ENCODE measurements at places on chromosomes 7 and 10. TPM values are rescaled to one million over a fixed set of nuclear protein-coding genes. Genes with fewer than 3 reads are reported as not detected.

The C10orf90 gene
- polyA plus RNA-seq = 0.71 TPM

The TFR2 gene
- polyA plus RNA-seq = 0.79 TPM

The CYP3A4 gene
- not detected for polyA plus RNA-seq

The ITGA8 gene
- polyA plus RNA-seq = not detected

The PRKAR1B gene
- polyA plus RNA-seq = 12.9 TPM

The SYT15B gene
- polyA plus RNA-seq = 1.8 TPM

The MOSPD3 gene
- 26.5 TPM for polyA plus RNA-seq

The STK31 gene
- polyA plus RNA-seq = not detected

The MXI1 gene
- 25.7 TPM for polyA plus RNA-seq

The AOAH gene
- not detected for polyA plus RNA-seq

The ARF5 gene
- 220 TPM for polyA plus RNA-seq

The ASB13 gene
- polyA plus RNA-seq = 7.5 TPM

The TRIL gene
- 0.08 TPM for polyA plus RNA-seq

The KCNH2 gene
- not detected for polyA plus RNA-seq

The OR6B1 gene
- polyA plus RNA-seq = not detected

All from GM23248 (cell line).